NCI-H1417 treated with DMSO at 0.1 percent for 48 hours (cell line): ENCODE measurements at places on chromosomes 5 and 9.
A peak's percentile ranks its signal among the peaks of the same experiment; 100 is the strongest.

GRCh38 chr5:67537439-67538148, 341.0 kb upstream of the CD180 start:
- no peak for DNase-seq

GRCh38 chr9:137069508-137070091, 757 bp downstream of the SAPCD2 start:
- no peak for DNase-seq

DNA sequence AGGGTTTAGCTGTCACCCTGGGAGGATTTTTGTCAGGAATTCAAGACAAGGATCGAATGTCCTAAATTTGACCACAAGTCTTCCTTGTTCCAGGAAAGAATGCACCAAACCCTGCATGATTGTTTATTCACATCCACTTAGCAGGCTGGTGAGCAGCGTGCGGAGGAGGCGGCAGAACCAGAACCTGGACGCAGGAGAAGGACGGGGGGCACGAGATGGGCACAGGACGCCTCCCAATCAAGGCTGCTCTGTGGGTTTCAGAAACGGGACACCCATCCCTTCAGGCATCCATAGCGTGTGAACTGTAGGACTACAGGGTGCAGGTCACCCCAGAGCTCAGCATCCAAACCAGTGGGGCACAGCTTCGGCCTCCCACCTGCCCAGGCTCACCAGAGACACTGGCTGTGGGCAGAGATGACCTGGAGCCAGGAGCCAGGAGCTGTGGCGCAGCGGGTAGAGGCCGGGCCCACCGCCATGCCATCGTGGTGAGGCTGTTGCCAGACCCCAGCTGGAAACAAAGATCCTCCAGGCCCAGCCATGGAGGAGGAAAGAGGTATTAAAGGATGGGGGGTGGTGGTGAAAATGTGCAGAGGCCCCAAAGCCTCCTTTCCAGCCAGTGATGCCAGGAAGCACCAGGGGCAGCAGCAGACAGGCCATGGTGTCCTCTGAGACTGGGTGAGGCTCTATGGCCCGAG, 32.3 kb upstream of the ADAMTS2 start:
- no peak for DNase-seq

DNA sequence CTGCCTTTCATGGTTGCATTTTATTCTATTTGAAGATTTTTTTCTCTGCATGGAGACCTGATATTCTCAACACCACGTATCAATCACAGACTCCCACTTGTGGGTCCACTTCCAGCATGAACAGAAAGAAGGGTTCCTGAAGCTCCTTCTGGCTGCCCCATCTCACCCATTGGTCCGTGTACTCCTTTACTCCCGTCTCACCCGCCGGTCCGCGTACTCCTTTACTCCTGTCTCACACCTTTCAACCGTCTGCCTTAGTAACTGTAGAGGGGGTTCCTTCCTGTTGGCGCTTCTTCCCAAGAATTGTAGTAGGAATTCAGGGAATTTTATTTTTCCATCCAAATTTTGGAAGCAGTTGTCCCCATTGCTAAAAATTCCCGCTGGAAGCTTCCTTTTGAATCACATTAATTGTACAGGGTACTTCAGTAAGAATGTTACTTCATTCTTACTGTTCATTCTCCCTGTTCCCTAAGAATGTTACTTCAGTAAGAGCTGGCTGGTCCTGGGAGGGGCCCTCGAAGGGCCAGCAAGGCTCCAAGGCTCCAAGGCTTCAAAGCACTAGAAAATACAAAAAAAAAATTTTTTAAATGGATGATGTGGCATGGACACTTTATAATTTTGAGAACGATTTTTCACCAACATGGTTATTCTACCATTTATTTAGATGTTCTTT, 3.9 kb upstream of the LPCAT1 start:
- no peak for DNase-seq

GRCh38 chr9:134329576-134329855, 3.3 kb downstream of the RXRA start:
- no peak for DNase-seq

GRCh38 chr5:39876146-39876545, 451.4 kb upstream of the DAB2 start:
- no peak for DNase-seq

DNA sequence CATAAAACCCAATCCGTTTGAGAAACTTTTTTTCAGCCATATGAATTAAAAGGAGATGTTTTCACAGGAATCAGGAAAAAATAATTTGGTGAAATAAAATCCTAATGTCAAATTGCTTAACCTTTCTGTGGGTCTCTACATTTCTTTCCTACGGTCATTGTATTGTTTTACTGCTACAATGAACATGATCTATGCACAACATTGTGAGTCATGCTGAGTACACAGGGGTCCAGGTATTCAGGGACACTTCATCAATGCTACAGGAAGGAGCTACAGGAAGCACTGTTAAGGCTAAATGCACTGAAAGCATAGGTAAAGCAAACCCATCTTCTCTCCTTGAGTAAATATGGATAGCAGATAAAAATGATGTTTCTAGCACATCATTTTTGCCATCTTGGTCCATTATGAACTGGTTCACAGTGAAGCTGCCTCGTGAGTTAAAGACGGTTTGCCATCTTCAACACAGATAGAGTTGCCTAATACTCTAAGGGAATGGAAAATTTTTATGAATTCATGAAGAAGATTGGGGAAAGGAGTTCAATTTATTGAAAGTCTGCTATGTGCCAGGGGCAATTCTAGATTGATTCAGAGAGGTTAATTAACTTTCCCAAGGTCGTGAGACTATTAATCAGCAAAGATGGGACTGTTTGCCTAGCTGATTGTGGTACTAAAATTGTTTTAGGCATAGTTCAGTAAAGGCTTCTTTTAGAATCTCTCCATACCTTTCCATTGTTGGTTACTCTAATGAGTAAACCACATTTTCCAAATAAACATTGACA, 85.5 kb downstream of the DIRAS2 start:
- DNase-seq: no peak

- DNase-seq: no peak
Observed at GRCh38 chr5:96747720-96748119, 60.0 kb downstream of the ERAP1 start.

DNA sequence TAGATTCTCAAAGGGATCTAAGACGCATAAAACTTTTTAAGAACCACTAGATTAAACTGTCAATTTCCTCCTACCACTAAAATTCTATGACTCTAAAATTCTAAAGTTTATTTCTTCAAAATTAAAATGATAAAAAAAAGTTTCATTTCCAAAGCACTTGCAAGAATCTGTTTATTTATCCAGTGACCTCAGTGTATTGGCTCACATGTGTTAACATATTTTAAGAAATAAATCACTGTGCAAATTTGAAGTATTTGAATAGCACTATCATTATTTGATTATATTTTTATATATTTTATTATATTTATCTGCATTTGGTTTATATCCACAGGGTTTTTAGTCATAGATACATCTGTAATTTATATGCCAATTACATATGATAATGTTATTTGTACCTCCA, 62.2 kb upstream of the SLC12A2 start:
- DNase-seq: no peak

- no peak for DNase-seq
Observed at GRCh38 chr9:108468364-108468763, 387.4 kb downstream of the ACTL7B start.

- no peak for DNase-seq
Observed at GRCh38 chr5:72846483-72846882, 30.0 kb downstream of the TNPO1 start.

DNA sequence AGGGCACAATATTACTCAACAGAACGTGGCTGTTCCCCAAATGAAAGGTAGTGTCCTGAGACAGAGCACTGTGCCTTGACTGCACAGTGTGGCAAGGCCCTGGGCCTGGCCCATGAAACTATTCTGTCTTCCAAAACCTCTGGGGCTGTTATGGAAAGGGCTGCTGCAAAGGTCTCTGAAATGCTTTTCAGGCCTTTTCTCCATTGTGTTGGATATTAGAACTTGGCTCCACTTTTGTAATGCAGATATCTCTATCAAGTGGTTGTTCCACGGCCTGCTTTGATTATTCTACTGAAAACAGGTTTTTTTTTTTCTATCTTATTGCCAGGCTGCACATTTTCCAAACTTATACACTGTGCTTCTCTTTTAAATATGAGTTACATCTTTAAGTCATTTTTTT, 777.5 kb upstream of the TYRP1 start:
- no peak for DNase-seq

- DNase-seq: no peak
Observed at GRCh38 chr9:32350682-32351081, 33.8 kb upstream of the ACO1 start.

GRCh38 chr5:119945691-119946090, 316.3 kb downstream of the FAM170A start:
- no peak for DNase-seq

DNA sequence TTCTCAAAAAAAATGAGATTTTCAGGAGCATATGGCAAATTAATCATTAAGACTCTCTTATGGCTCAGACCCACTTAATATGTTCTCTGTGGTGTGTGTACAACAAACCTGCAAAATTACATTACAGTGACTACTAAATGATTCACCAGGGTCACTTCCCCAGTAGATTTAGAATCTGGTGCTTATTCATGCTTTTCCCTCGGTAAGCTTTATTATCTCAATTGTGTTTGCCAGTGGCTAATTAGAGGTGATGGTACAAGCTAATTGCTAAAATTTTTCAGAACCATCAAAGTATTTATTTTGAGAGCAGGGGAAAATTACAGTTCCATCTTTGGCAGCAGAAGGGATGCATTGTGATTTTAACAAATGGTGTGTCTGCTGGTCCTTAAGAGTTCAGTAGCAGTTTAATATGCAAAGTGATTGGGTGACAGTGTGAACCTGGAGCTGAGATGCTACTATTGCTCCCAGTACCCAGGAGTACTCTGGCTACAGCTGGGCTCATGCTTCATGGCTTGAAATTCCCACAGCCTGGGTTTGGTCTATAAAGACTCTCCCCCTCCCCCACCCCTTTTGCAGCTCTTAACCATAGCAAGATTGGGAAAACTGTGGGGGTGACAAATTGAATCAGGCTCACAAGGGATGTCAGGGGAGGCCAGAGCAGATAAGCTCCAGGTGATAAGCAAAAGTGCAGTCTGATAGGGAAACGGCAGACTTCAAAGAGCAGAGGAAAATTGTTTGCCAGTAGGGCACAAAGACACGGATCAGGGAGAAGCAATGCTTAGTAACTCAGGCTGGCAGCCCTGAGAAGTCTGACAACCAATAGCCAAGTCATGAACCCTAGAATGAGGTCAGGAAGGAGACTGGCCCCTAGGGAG, 92.8 kb upstream of the RAD23B start:
- DNase-seq: peak; percentile 71

GRCh38 chr5:78778538-78778937, 130.0 kb upstream of the LHFPL2 start:
- DNase-seq: no peak

GRCh38 chr9:117095081-117095480, 319.8 kb downstream of the ASTN2 start:
- no peak for DNase-seq
